ENCODE measurements at places on chromosomes 4 and X.

DNA sequence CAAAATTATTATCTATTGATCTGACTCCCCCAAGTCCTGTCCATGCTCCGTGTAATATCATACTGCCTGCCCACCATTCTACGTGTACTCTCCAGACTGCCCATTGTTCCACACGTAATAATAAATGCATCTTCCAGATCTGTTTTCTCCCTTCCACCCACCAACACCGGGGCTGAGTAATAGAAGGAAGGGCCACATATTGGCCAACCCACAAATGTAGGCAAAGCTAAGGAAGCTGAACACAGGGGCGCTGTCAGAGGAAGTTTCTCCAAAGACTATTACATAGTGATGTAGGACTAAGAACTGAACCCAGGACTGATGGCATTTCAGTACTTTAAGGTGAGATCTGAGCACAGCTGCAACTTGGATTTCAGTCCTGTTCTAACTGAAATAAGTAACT is 135.8 kb upstream of the GUCY1A1 start:
- no peak for DNase-seq

DNA sequence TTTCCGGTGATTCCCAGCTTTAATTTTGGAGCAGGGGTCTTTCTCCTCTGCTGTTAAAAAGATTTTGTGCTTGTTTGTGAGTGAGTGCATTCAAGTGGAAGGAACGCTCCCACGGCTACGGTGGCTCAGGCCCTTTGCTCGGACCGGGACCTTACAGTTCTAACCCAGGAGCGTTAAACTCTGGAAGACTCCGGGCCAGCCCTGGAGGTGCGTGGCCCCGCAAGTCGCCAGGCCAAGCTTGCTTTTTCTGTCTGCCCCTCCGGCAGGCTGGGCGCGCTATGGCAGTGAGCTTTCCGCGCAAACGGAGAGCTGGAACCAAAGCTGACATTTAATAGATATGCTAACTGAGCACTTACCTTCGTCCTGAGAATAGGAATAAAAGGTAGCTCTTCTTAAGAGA is 18.3 kb upstream of the PITX2 start:
- DNase-seq, result no peak

DNA sequence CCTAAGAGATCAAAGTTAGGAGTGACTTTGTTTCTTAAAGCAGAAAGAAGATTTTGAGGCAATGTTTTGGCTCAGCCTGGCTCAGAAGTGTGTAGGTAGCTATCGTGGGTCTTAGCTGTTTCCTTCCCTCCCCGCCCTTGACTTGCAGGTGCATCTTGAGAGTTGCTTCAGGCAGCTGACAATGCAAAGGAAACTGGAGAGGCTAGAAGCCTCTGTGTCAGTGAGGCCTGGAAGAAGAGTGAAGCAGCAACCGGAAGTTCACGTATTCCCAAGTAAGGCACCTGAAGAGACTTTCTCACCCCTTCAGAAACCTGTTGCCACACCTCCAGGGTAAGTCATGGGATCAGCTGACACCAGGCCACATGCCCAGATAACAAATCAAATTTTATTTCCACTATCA is 10.6 kb upstream of the XKRX start:
- DNase-seq, result no peak

DNA sequence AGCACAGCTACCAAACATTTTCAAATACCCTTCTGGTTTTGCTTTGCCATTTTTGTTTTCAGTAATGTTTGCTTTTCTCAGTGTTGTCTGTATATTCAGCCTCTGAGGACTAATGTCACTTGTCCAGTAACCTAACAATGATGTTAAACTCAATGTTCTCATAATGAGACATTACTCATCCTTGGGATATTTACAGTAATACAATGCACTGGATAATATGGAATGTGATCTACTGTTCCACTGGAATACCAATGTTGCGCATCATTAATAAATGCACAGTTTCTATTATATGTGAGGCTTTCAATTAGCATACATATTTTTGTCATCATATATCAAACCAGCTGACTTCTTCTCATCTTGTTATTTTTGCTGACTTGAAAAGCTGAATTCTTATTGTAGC is 259.1 kb downstream of the SH2D1A start:
- DNase-seq, result no peak

DNA sequence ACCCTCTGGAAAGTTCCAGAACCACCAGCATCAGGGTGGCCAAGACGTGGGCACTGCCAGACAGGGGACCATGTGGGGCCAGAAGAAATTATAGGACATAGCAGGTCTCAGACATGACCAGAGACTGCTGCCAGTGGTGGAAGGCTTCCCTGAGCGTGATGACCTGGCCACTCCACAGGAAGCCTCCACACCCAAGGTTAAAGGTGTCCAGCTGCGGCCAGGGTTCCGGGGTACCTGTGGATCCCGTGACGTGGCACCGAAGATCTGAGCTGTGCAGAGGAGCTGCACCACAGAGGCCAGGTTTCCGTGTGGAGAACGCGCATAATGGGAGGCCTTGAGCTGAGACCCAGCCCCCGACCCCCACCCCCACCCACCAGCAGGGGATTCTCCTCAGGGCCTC is 16.4 kb upstream of the CTBP1 start:
- DNase-seq, result no peak

GRCh38 chr4:87971866-87972265 is 3.6 kb upstream of the SPP1 start:
- DNase-seq, result no peak

DNA sequence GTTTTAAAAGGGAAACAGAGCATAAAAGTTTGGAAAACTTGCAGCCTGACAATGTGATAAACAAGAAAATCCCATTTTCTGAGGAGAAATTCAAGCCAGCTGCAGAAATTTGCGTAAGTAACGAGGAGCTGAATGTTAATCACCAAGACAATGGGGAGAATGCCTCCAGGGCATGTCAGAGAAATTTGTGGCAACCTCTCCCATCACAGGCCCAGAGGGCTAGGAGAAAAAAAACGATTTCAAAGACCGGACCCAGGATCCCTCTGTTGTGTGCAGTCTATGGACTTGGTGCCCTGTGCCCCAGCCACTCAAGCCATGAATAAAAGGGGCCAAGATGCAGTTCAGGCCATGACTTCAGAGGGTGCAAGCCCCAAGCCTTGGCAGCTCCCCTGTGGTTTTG is 355.4 kb upstream of the NDST3 start:
- DNase-seq, result no peak

GRCh38 chrX:74536152-74536831 is 78.1 kb downstream of the RLIM start:
- peak; percentile 40 for DNase-seq

- DNase-seq, result peak; percentile 0
Observed at GRCh38 chrX:140432346-140433175, 72.3 kb downstream of the SOX3 start.

GRCh38 chr4:22676063-22676462 is 16.7 kb upstream of the GBA3 start:
- DNase-seq, result no peak

DNA sequence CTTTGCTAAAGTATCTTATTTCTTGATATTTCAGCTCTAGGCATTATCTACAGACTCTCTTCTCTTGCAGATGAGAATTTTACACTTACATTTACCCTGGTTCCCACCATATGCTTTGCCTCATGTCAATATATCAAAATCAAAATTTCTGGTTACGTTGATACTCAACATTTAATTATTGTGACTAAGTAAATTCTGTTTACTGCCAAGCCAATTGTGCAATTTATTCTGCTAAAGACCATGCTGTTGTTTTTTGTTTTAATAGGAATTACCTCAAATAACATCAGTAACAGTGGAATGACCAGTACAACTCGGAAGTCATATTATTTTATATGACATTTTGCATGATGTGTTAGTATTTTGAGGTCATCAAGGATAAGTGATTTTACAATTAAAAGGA is 125.5 kb downstream of the IL15 start:
- DNase-seq, result no peak

DNA sequence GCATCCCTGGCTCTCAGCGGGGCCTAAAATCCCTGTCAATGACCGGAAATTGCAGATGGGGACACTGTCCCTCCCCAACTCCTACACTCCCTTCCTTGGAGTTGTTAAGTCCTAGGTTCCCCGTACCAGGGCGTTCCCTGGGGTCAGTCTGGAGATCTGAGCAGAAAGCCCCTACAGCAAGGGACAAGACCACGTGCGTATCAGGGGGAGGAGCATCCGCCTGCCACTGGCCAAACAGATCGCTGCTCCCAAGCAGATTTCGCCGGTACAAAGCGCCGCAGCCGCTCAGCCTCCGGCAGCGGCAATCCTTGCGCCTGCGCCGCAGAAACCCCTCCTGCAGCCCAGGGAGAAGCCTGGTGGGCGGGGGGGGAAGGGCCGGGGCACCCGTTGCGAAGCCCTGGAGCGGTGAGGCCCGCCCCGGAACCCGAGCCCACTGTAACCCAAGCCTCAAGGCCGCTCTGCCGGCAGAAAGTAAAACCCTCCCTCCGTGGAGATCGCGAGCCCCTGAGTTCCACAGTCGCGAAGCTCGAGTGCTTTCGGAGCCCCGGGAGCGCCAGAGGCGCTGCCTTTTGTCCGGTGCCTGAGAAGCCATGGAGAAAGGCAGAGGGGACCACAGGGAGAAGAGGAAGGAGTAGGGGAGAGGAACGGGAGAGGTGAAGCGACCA is 2.7 kb downstream of the CRMP1 start:
- DNase-seq, result peak; percentile 56

DNA sequence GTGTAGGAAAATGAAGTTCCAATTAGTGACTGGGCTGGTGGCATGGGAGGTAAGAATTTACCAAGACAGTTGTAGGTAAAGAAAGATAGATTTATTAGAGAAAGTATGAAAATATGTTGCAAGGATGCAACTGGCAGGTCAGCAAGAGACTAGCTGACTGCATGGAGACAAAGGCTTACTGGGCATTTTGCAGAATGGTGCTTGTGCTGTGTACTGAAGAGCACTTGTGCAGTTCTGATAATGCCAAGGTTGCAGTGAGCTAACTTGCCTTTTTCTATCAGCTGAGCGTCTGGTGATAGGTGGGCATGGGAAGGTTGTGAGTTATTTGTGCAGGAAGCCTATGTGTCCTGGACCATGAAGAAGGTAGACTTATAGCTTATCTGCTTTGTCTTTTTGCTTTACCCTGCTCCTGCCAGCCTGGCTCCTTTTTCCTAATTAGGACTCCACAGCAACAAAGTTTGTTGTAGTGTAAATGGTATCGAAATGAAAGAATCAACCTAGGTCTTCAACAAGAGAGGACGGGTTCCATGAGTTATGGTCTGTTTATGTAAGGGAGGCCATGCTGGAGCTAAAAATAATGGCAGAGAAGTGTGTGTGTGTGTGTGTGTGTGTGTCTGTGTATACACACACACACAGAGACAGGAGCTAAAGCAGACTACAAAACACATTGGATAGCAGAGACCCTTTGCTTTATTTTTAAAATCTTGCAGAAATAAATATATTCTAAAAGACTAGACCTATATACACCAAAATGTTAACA is 15.0 kb downstream of the BST1 start:
- DNase-seq, result no peak

DNA sequence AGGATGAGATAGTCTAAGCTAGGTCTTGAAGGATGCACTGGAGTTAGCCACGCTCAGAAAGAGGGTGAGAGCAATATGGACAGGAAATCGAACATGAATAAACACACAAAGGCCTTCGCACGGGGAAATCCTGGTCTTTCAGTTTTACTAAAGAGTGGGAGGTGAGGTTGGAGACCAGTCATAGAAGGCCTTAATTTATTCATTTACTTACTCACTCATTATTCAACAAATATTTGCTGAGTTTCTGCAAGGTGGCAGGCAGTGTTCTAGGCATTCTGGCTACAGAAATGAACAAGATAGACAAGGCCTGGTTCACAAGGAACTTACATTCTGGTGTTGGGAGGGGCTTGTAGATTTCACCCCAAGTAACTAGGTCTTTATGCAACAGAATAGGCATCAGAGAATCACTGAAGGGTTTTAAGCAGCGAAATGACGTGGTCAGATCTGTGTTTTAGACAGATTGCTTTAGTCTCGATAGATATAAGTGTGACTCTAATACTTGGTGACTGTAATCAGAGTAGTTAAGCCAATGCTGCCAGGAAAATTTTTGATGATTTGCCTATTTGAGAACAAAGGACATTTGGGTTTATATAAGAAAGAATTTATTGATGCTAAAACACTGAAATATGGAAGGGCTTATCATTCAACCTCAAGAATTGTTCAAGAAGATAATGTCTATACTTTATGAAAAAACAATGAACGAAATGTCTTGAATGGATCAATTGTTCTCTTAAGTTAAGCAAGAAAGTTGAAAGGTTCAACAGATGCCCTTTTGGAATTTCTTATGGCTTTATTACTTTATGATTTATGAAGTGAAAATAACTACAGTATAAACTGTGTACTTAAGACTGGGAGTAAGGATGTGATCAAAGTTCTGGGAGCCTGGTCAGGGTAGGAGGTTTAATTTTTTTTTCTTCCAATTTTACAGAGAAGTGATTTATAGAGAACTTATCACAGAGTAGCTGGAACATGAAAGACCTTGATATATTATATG is 184.4 kb upstream of the CASK start:
- no peak for DNase-seq

DNA sequence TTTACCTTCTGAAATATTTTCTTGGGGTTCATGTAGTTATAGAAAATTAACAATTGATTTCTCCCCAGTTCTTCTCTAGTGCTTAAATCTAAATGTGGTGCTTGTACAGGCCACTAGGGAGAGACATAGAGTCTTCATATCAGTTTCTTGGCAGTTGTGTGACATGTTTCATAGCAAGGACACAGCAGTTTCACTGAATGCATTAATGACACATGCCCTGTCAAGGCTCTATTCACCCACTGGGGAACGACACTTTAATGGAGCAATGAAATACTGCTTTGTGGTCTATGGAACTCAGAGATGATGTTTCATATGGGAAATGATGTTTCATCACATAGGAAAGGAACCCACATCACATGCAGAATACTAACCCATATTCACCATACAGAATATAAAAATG is 2.8 kb downstream of the VEGFC start:
- no peak for DNase-seq
